ENCODE measurements at places on chromosomes 3 and 15.

- peak; percentile 70 for DNase-seq
Observed at GRCh38 chr15:52105846-52106245, 6.7 kb downstream of the BCL2L10 start.

DNA sequence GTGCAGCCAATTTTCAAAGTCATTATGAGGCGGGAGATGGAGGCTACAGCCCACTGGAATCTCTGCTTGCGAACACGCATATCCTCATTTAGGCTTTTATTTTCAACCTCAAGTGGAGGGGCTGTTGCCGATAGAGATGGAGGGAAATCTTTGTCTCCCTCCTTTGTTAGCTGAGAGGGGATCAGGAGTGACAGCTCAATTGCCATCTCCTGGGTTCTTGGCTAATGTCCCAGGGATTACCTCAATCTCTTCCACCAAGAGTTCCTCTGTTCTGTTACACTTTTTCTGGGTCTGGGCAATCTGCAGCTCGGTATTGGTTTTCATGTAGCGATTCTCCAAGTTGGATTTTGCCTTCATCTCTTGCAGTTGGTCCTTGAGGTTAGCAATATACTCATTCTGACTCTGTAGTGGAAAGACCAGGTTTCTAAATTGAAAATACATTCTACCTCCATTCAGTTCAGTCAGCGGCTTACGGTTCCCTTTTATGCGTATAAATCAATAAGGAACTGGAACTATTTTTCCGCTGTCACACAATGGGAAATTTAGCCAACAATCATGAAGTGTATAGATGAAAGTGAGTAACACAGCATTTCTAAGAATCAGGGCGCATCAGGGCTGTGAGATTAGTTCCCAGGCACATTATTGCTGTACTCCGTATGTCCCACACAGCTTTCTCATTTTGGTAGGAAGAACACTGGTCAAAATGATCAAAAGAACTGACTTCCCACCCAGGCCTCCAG, 36.2 kb upstream of the RPL35A start:
- DNase-seq = no peak

- no peak for DNase-seq
Observed at GRCh38 chr3:33855884-33856546, 57.6 kb downstream of the PDCD6IP start.

GRCh38 chr3:46463868-46464241, 850 bp downstream of the LTF start:
- no peak for DNase-seq

DNA sequence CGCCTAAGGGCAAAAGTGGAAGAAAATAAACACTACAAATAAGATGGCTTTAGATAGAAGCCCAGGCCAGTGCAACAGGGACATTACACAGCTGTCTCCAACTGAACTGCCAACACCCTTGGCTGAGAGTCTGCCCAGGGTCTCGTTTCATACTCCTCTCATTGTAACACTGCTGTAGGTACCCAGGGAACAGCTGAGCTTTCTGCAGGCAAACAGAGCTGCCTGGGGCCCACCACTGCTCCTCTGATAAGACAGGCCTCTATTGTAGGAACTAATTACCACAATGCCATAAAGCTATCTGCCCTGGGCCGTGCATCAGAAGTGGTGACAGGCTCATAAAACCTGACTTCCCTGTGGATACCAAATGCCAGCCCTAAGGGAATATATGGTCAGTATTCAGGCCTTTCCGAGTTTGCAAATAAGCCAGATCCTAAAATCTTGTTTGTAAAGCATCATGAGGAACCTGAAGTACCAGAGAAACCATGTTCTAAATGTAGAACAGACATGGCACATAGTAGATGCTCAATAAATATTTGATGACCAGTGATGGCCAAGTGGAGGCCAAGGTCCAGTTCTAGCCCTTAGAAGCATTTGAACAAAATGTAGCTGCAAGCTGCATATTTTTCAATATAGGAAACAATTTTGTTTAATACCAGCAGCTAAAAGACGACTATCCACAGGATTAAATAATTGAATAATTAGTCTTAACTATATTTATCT, 84.3 kb upstream of the NEO1 start:
- DNase-seq = no peak

DNA sequence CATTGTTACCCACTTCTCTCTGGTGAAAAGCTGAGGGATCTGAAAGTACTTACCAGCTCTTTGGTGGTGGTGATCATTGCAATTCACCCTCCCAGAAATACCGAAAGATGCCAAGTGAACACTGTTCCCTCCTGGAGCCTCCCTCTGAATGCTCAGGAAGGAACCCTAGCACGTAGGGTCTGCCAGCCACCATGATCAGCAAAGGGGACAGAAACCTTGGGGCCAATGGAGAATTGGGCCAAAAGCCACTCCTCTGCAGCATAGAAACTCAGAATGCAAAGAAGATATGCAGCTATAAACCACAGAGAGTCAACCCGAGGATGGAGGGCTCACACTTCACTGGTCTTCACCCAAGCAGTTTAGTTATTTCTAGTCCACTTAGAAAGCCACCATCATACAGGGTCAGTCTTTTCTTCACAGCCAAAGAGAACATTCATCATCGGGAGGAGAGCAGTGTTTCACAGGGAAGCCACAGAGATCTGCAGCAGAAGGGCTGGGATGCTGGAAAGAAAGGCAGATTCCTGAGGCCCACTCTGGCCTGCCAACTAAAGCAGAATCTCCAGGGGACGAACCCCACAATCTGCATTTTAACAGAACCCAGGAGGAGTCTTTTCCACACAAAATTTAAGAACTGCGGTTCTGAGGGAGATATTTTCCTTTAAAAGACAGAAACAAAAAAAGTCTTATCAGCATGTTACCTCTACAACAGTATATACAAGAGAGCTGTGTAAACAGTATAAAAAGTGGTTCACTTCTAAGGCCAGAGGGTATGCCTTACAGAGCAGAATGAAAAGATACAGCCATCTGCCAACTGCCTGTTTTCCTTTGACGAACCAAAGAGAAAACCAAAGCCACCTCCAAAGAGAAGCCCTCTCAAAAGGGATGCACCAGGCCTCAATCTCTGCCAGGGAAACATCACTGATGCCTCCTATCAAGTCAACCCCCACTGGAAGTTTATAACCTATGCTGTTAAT, 11.3 kb downstream of the TBC1D2B start:
- DNase-seq = no peak

- DNase-seq = no peak
Observed at GRCh38 chr3:172070269-172070668, 30.9 kb downstream of the FNDC3B start.

- no peak for DNase-seq
Observed at GRCh38 chr15:78341057-78341987, 1.2 kb downstream of the CRABP1 start.

DNA sequence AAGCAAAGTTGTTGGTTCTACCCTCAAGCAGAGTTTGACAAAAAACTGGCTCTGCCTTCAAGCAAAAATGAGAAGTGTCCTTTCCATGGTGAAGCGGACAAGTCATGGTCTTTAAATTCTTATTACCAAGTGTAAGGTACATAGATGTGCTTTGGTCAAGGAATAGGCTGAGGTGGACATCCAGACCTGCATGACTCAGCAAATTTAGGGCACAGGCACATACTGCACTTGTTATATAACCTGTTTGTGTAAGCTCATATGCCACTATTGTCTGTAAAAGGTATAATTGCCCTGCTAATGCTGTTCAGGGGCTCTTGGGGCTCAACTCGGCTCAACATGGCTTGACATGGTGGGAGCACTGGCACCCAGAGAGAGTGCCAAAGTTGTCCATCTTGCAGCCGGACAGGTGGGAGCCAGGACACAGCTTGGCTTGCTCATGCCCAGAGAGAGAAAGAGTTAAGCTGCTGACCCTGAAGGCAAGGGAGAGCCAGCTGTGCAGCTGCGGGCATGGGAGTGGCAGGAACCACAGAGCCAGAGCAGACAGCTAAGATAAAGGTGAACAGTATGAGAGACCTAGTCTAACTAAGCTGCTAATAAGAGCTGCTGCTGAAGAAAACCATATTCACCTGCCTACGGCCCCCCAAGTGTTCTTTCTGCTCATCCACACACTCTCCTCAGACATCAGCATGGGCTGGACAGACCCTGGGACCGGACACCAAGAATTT, 17.7 kb downstream of the MCCC1 start:
- no peak for DNase-seq

- DNase-seq = no peak
Observed at GRCh38 chr3:71135373-71136088, 448.0 kb downstream of the FOXP1 start.

- no peak for DNase-seq
Observed at GRCh38 chr3:45682311-45682710, 6.9 kb upstream of the SACM1L start.

DNA sequence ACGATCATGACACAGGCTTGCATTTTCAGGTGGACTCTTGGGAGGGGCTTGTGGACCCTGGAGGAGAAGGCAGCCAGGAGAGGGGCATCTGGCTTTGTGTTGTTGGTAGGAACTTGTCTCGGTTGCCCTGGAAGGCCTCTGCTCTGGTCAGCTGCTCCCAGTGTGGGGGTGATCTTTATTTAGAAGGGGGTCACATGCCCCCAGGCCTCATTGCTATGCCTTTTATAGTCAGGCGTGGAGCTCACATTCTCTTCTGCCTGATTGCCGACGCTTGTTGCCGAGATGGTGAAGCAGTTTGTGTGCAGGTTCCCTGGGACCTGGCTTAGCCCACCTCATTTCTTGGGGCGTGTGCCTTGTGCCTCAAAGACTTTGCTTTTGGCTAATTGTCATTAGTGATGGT, 66.6 kb downstream of the IGF1R start:
- no peak for DNase-seq

DNA sequence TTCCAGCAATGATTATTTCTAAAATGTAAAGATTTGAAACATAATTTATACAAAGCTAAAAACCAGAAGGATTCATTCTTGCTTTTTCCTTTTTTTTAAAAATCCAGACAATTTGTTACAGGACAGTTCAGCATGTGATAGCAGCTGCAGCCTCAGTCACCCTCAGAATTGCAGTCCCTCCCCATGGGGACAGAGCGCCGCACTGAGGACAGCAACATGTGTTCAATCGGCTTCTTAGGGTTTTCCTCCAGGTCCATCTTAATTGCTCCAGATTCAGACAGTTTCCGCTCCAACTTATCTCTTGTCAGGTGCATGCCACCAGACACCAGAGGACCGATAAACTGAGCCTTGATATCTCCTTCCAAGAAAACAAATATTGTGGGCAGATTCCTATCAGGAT, 134.9 kb upstream of the TBC1D5 start:
- no peak for DNase-seq

- no peak for DNase-seq
Observed at GRCh38 chr3:30733696-30734095, 127.3 kb downstream of the TGFBR2 start.

DNA sequence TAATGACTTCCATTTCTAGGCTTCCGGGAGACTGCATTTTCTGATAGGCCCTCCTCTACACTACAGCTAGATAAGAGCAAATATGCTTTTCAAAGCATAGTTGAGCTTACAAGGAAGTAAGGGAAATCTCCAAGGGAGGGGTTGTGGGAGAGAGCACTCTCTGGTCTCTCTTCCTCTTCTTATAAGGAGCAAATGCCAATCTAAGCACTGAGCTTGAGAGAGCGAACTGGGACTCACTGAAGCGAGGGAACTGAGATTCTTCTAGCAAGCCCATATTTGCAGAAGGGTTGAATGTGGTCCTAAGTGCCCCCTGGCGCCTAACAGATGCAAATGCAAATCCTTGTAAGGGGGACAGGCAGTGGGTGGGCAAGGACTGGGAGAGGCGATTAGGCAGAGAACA, 164.8 kb downstream of the ERC2 start:
- peak; percentile 55 for DNase-seq

GRCh38 chr3:45355351-45355750, 33.0 kb upstream of the LARS2 start:
- DNase-seq = peak; percentile 80

GRCh38 chr3:190676481-190676880, 162.6 kb downstream of the IL1RAP start:
- no peak for DNase-seq

- DNase-seq = no peak
Observed at GRCh38 chr3:42733501-42734262, 31.1 kb upstream of the HHATL start.

DNA sequence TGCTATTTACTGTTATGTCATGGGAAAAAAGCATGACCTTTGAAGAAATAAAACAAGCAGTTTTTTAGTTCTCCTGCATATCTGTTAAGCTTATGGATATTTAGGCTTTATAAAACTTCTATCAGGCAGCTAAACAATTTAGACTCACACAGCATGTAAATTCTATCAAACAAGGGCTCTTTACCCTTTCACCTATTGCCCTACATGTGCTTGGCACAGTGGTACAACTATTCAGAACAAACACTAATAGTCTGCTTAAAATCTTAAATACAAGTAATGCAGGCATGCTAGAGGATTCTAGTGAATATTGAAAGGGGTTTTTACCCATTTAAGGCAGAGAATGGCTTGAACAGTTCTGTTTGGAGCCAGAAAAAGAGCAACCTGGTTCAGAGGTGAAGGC, 23.4 kb upstream of the NANOGP8 start:
- DNase-seq = no peak

- DNase-seq = no peak
Observed at GRCh38 chr3:147425388-147425850, 16.3 kb downstream of the ZIC1 start.

DNA sequence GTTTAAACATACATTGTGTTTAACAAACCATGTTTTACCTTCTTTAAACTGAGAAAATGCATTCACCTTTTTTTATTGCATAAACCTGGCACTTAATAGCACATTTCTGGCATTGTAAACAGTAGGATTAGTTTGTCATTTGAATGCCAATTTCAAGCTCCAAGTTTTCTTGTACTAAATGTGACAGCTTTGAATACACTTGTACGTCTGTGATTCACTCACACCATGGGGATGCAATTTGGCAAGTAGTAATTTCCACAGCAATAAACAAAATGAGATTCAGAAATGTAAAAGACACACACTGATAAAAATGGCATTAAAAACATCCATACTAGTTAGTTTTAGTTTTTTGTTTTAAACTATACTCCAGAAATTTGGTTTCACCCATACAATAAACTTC, 598.9 kb downstream of the SI start:
- no peak for DNase-seq

DNA sequence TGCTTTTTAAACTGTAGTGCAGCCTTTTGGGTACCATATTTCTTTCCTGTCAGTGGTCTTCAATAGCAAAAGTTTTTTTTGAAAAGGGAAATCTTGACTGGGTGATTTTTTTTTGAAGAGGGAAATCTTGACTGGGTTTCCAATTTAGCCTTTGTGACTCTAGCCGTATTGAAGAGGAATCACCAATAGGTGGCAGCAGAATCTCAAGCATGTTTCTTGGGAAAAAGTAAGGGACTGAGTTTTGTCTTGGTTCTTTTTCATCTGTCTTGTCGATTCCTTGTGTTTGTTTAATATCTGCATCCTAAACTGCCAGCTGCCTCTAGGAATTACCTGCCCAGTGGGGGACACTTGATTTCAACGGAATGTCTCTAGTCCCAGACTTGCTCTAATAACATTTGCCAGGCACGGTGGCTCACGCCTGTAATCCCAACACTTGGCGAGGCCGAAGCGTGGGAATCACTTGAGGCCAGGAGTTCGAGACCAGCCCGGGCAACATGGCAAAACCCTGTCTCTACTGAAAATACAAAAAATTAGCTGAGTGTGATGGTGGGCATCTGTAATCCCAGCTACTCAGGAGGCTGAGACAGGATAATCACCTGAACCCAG, 89.2 kb downstream of the RBPMS2 start:
- DNase-seq = peak; percentile 67
